ENCODE measurements at places on chromosomes 12 and 14.

DNA sequence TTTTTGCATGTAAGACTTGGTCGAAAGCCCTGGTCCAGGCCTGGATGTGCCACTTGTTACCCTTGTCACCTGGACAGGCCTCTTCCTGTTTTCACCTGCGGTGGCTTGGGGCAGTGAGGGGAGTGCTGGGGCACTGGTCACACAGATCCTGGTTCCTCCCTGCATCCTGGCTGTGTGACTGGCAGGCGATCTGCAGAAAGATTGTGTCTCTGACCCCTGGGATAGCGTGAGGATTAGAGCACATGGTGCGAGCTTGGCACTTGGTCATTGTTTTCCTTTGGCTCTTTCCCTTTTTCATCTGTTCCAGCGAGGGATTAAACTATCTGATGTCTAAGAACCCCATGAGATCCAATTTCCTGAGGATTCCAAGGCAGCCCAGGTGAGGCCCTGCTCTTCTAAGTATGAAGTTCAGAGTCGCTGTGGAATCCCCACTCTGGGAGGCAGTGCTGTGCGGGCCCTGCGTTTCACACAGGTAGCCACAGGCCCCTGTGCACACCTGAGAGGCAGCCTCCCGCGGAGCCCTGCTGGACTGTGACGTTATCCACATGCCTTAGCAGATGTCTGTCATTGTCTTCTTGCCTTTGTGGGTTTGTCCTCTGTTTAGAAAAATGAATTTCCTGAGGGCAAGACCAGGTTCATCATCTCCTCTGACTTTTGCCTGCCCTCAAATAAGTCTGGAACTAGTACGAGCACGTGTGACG is 288.4 kb downstream of the CACNA1C start:
- no peak for DNase-seq

- DNase-seq, result no peak
These were observed 92.7 kb upstream of the DCD start for GRCh38 chr12:54740882-54741281.

DNA sequence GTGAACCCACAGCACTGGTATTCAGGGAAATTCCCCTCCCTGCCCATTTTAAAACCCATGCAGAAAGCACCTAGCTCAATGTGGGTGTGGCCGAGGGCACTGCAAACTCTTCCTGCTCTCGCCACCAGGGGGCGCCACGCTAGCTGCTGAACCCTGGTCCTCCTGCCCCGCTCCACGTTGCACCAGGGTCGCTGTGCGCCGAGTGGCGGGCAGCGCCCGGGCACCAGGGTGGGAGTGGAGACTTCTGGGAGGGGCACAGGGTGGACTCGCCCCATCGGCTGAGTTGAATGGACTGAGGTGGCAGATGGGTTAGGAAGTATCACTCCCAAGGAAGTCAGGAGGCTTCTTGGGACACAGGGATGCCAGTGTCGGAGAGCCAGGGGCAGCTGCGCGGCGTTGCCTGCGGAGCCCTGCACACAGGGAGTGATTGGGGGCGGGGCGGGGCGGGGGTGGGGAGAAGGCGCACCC is 48.1 kb upstream of the BCL11B start:
- peak; percentile 51 for DNase-seq

DNA sequence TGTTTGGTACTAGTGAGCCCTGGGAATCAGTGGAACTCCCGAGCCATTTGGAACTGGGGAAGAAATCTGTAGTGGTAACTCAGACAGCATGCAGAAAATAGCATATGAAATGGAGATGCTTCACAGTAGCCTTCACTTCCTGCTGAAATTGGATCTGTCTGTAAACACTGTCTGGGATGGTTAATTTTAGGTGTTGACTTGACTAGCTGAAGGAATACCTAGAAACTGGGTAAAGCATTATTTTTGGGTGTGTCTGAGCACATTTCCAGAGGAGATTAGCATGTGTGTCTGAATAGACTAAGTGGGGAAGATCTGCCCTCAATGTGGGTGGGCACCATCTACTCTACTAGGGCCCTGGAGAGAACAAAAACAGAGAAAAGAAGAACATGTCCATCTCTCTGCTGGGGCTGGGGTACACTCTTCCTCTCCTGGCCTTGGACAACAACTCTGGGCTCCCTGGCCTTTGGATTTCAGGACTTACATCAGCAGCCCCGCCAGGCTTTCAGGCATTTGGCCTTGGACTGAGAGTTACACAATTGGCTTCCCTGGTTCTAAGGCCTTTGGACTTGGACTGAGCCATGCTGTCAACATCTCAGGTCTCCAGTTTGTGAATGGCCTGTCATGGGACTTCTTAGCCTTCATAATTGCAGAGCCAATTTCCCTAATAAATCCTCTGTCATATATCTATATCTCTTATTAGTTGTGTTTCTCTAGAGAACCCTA is 14.0 kb upstream of the CRADD start:
- no peak for DNase-seq

GRCh38 chr14:73833034-73833433 is 18.6 kb upstream of the PTGR2 start:
- no peak for DNase-seq

GRCh38 chr12:69024413-69024812 is 91.4 kb upstream of the CPM start:
- no peak for DNase-seq

DNA sequence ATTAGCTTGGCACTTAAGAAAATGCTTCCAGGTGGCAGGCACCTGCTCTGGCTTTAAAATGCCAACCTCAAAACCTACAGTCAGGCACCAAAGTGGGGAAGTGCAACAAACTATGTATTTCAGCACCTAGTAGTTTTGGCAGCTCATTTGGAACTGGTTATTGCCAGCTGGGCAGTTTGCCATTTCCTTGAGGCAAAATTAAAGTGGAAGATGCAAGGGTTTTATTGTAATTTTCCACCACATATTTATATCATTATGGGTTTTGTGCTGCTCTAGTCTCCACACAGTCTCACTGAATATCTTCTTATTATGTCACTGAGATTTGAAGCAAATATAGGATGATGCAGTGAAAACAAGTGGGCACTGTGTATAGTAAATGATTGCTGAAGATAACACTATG is 117.0 kb downstream of the PRKD1 start:
- DNase-seq, result no peak

GRCh38 chr12:2792671-2793500 is 1.9 kb upstream of the FKBP4 start:
- no peak for DNase-seq

GRCh38 chr12:76883811-76884210 is 5.0 kb upstream of the CSRP2 start:
- DNase-seq, result no peak

GRCh38 chr12:20807192-20808080 is 3.1 kb upstream of the SLCO1B3 start:
- no peak for DNase-seq

- DNase-seq, result no peak
These were observed 4.8 kb upstream of the DDX55 start for GRCh38 chr12:123597100-123597499.

GRCh38 chr14:50816395-50817047 is 14.4 kb downstream of the NIN start:
- no peak for DNase-seq

- DNase-seq, result no peak
These were observed 199.8 kb downstream of the LRFN5 start for GRCh38 chr14:41806366-41806975.

DNA sequence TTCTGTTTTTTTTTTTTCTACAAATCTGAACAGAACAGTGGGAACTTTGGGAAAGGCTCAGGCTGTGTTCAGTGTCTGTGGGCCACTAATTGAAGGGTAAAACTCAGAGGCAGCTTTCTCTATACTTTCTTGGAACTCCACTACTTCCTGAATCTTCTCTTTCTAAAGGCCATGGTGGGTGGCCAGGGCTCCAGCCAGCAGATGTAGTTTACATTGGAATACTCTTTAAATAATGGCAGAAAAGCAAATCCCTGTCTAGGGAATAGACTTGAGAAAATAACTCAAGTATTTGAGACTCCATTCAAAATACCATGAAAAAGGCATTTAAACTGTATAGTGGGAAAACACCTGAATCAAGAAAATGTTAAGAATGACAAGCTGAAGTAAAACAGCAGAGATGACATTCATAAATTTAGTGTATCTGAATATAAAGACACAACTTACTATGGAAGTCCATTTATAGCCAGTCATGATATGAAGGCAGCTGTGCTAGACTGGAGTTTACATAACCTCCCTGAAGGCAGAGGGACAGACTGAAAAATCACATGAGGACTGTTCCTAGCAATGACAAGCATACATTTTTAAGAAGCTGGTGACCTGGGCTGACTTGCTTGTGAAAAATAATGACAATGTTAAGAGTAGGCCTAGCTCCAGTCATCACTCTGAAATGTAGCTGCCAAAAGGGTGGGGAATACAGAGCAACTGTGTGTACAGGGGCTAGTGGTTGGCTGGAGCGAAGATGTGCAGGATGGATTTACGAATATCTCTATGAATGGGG is 168.6 kb downstream of the STXBP6 start:
- DNase-seq, result no peak

Data from stimulated activated CD8-positive, alpha-beta memory T cell treated with anti-CD3 and anti-CD28 coated beads, Interleukin-12 subunit alpha, Interleukin-12 subunit beta, amount 100 ng/mL, for 4 hours (primary cell).